ENCODE measurements at places on chromosomes 13 and 19. TPM values are rescaled to one million over a fixed set of nuclear protein-coding genes. Genes with fewer than 3 reads are reported as not detected.

The ADGRL1 gene
- total RNA-seq = 40.9 TPM

The CYP4F8 gene
- not detected for total RNA-seq

The IGLON5 gene
- 6.6 TPM for total RNA-seq

The EDNRB gene
- total RNA-seq = 3.2 TPM

The ZNF844 gene
- not detected for total RNA-seq

The PTH2 gene
- total RNA-seq = not detected

The AMH gene
- total RNA-seq = 4.6 TPM

The GGN gene
- total RNA-seq = 2.8 TPM

The LPAR6 gene
- 4.1 TPM for total RNA-seq

The FSD1 gene
- 15.0 TPM for total RNA-seq

The MCEMP1 gene
- total RNA-seq = not detected

The SRRM5 gene
- total RNA-seq = 0.23 TPM

The TBXA2R gene
- total RNA-seq = 0.31 TPM

The RGCC gene
- 1.2 TPM for total RNA-seq

The PGLYRP1 gene
- not detected for total RNA-seq

The C1QTNF9 gene
- not detected for total RNA-seq

The CKM gene
- not detected for total RNA-seq

The RFC3 gene
- 5.4 TPM for total RNA-seq

The F10 gene
- total RNA-seq = not detected

The ZNF43 gene
- total RNA-seq = 11.8 TPM

The NANOS3 gene
- 1.1 TPM for total RNA-seq

The COL5A3 gene
- total RNA-seq = 22.2 TPM

The SPTBN4 gene
- total RNA-seq = 0.41 TPM

The ADGRE2 gene
- 0.12 TPM for total RNA-seq

The SMAD9 gene
- total RNA-seq = 2.9 TPM

The SLC17A7 gene
- 0.16 TPM for total RNA-seq

The MYBPC2 gene
- total RNA-seq = not detected

The KLK3 gene
- total RNA-seq = not detected

The PRR22 gene
- 2.4 TPM for total RNA-seq

The ECSIT gene
- 17.8 TPM for total RNA-seq

The FFAR2 gene
- total RNA-seq = not detected

Data from astrocyte (in vitro differentiated cells and primary cell).